ENCODE measurements at places on chromosomes 16 and 17. TPM values are rescaled to one million over a fixed set of nuclear protein-coding genes. Genes with fewer than 3 reads are reported as not detected.

Gene MYH10
- 13.7 TPM for total RNA-seq

Gene HIRIP3
- 18.9 TPM for total RNA-seq

Gene KRT222
- total RNA-seq, result 0.32 TPM

Gene KRT20
- not detected for total RNA-seq

Gene GINS2
- 1.9 TPM for total RNA-seq

Gene DPEP1
- total RNA-seq, result not detected

Gene CCP110
- 8.4 TPM for total RNA-seq

Gene CFAP97D1
- total RNA-seq, result not detected

Gene CDRT15L2
- total RNA-seq, result not detected

Gene CLEC19A
- not detected for total RNA-seq

Gene NXPH3
- 0.54 TPM for total RNA-seq

Gene LRRC59
- total RNA-seq, result 48.0 TPM

Gene SCNN1B
- 0.25 TPM for total RNA-seq
